ENCODE measurements at places on chromosomes 2 and 18. TPM values are rescaled to one million over a fixed set of nuclear protein-coding genes. Genes with fewer than 3 reads are reported as not detected.
A peak's percentile ranks its signal among the peaks of the same experiment; 100 is the strongest.

Gene PPP4R1
- 131 TPM for total RNA-seq

Gene RMDN2
- 2.3 TPM for total RNA-seq

DNA sequence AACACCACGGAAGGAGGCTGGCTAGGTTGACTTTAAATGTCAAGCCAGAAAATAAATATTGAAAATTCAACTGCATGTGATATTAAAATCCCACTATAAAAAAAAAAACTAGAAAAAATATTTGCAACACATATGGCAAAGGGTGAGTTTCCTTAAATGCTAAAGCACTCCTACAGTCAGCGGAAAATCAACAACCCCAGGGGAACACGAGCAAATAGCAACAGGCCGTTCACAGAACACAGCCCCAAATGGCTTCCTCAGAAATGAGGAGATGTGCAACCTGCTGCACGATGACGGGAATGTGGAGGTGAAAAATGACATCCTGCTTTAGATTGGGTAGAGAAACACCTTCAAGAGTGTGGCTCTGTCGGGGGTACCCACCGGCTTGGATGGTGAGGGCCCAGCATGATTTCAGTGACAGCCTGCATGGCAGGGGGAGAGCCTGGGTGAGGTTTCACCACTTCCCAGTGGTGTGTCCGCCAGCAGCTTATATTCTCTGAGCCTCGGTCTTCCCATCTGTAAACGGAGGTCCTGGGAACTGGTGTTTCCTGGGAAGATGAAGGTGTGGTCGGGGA is 157.9 kb upstream of the GLI2 start:
- DNase-seq, result no peak

DNA sequence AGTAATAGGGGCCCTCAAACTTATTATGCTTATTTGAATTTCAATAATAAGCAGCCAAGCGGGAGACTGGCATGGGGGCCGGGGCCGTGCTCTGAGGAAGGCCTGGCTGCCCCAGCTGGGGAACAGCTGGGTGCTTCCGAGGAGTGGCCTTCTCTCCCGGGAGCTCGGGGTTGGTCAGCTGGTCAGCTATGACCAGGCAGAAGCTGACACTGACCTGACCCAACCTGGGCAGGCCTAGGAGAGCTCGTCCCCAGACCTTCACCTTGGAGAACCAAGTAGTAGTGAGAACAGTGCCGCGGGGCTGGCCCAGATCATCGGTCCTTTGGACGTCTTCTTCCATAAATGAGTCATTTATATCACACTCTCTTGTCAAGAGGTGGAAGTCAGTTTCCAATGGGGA is 36.1 kb downstream of the RRM2 start:
- no peak for DNase-seq

- DNase-seq, result peak; percentile 74
These were observed 267.6 kb downstream of the RBM43 start for GRCh38 chr2:150994076-150994475.

DNA sequence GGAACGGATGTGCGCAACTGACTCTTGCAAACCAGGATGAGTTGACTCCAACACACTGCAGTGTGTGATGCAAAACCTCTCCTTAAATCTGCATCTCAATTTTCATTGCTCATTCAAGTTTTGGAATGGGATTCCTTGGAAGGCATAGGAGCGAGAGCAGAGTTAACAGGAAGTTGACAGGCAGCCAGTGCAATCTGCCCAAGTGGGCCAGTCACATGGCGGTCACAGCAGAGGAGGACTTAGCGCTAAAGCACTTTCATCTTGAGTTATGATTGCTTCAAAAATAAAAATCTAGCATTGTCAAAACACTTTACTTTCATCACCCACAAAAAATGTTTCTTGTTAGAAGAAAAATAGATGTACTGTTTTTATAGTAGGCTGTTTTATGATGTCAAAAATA is 439.0 kb downstream of the FBXO15 start:
- no peak for DNase-seq

Measured in IMR-90 (cell line).